ENCODE measurements at places on chromosomes 12 and 14. TPM values are rescaled to one million over a fixed set of nuclear protein-coding genes. Genes with fewer than 3 reads are reported as not detected.

EIF2B2 gene
- polyA plus RNA-seq = 68.0 TPM

C12orf56 gene
- polyA plus RNA-seq = 1.0 TPM

TPH2 gene
- polyA plus RNA-seq = not detected

RBM19 gene
- polyA plus RNA-seq = 46.9 TPM

FAM216A gene
- 20.1 TPM for polyA plus RNA-seq

ATP2B1 gene
- 95.1 TPM for polyA plus RNA-seq

KLRF1 gene
- polyA plus RNA-seq = 0.84 TPM

PLEK2 gene
- 2.2 TPM for polyA plus RNA-seq

CPM gene
- polyA plus RNA-seq = 20.4 TPM

CLEC9A gene
- polyA plus RNA-seq = 0.31 TPM

SLC7A7 gene
- 129 TPM for polyA plus RNA-seq

SUDS3 gene
- polyA plus RNA-seq = 60.6 TPM

DTX1 gene
- polyA plus RNA-seq = 12.2 TPM

PTGDR gene
- 0.87 TPM for polyA plus RNA-seq

COCH gene
- polyA plus RNA-seq = 4.5 TPM

RNASE1 gene
- polyA plus RNA-seq = 127 TPM

LRTM2 gene
- 0.75 TPM for polyA plus RNA-seq

PLA2G1B gene
- polyA plus RNA-seq = 0.41 TPM

ESR2 gene
- polyA plus RNA-seq = 1.9 TPM

DIO2 gene
- polyA plus RNA-seq = 0.35 TPM

PLCZ1 gene
- 0.75 TPM for polyA plus RNA-seq

MUCL1 gene
- not detected for polyA plus RNA-seq

POTEG gene
- not detected for polyA plus RNA-seq

TRPV4 gene
- 21.7 TPM for polyA plus RNA-seq

MOK gene
- 36.1 TPM for polyA plus RNA-seq

TPPP2 gene
- 4.0 TPM for polyA plus RNA-seq

SERPINA9 gene
- polyA plus RNA-seq = not detected

PCNX4 gene
- 101 TPM for polyA plus RNA-seq

SDR39U1 gene
- polyA plus RNA-seq = 69.5 TPM

LTBR gene
- polyA plus RNA-seq = 75.1 TPM

SLC38A1 gene
- polyA plus RNA-seq = 66.0 TPM

GSG1 gene
- polyA plus RNA-seq = 0.87 TPM

KRT71 gene
- polyA plus RNA-seq = not detected

ADCY4 gene
- polyA plus RNA-seq = 19.3 TPM

ADAM21 gene
- polyA plus RNA-seq = 0.27 TPM

RNASE2 gene
- 1.3 TPM for polyA plus RNA-seq

ASPG gene
- polyA plus RNA-seq = 14.9 TPM

SCYL2 gene
- 55.7 TPM for polyA plus RNA-seq

OR6C74 gene
- polyA plus RNA-seq = not detected

NKX2-8 gene
- polyA plus RNA-seq = not detected

GPR65 gene
- polyA plus RNA-seq = 0.44 TPM

IKZF4 gene
- polyA plus RNA-seq = 20.1 TPM

OLR1 gene
- polyA plus RNA-seq = 1.3 TPM

KRT79 gene
- polyA plus RNA-seq = not detected

RNU4-1 gene
- polyA plus RNA-seq = not detected

PTPRQ gene
- polyA plus RNA-seq = 26.1 TPM

MORN3 gene
- 1.8 TPM for polyA plus RNA-seq

CAPS2 gene
- polyA plus RNA-seq = 12.6 TPM

KLRK1 gene
- 0.97 TPM for polyA plus RNA-seq

USP44 gene
- polyA plus RNA-seq = 1.4 TPM

MIP gene
- not detected for polyA plus RNA-seq

All from renal pelvis (tissue), 12 donors.